ENCODE measurements at places on chromosomes 3 and 15.
A peak's percentile ranks its signal among the peaks of the same experiment; 100 is the strongest.

DNA sequence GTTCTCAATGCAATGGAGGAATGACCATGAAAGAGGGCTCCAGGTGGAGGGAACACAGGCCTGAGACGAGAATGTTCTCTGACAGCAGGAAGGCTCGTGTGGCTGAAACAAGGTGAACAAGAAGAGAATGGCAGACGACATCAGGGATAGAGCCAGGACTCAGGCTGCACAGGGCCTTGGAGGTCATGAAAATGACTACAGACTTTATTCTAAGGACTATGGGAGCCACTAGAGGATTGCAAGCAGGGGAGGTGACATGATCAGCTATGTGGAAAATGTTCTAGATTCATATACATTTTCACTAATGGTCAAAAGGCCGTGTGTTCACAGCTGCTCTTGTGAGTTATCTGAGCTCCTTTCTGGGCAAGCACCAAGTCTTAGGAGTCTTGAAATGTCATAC lies 78.2 kb downstream of the TAFA4 start:
- DNase-seq, result no peak

- no peak for DNase-seq
Observed at GRCh38 chr3:126052196-126053058, 31.5 kb downstream of the SLC41A3 start.

DNA sequence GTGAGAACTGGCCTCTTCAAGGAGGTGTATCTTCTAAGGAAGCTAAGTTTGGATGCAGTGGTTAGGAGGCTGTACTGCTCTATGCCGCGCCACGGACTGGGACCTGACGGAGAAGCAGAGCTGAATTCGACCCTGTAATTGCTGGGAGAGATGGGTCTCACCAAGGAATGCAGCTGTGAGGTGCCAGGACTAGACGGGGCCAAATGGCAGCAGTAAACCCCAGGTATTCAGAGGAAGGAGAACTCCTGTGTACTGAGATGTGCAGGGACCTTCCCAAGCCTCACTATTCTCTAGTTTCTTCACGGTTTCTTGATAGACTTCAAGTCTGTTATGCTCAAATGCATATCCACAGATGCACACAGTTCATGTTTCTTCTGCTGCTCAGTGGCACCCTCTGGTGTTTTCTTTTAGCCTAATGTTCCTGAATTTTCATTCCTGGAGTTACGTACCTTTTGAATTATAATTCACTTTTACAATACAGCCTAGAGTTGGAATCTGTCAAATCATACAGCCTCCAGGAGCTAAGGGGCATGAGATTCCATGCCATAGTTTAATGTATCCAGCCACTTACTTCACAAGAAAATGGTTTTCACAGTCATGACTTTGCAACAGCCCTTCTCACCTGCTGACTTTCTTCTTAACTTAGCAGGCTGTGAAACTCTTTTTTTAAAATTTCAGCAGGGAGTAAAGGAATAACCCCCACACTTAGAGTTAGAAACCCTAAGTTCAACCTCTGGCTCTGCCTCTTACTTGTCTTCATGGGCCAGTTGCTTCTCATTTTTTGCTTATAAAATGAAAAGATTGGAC lies 61.8 kb downstream of the GLDN start:
- DNase-seq, result no peak

GRCh38 chr15:58057559-58057958 lies 8.0 kb downstream of the ALDH1A2 start:
- no peak for DNase-seq

DNA sequence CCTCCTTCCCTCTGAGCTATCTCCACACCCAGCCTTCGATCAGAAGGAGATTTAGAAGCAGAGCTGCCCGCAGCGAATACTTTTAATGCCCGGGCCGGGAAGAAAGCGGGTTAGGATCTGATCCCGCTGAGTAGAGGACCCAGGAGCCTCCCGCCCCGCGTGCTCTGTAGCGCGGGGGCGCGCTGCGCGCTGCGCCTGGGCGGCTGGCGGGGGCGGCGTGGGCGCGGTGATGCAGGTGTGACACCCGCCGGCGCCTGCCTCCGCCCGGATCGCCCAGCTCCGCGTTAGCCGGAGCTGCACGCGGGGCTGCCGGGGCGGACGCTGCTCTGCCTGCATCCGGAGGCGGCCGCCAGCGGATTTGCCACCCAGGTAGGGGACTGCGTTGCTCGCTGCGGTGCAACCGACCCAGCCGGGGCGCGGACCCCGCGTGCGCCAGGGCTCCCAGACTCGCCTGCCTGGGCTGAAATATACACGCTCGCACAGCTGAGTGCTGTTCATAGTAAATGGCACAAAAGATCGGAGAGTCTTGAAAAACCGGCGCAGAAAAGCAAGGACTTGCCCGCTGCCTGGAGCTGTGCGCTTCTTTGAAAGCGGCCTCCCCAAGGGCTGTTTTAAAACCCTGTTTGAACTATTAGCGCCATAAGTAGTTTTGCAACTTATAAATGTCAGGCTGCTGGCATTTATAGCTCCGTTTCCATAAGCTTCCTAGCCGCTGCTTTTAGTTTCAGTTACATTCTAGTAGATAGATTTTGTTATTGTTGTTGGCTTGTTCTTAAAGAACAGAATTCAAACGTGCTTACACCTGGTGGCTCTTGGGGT lies at the start of gene SV2B:
TSS of gene SV2B (plus strand) at position 263 of the 819 bp plus-strand sequence. CDS start 126,007 bp downstream, outside the sequence.
- DNase-seq, result peak; percentile 43

DNA sequence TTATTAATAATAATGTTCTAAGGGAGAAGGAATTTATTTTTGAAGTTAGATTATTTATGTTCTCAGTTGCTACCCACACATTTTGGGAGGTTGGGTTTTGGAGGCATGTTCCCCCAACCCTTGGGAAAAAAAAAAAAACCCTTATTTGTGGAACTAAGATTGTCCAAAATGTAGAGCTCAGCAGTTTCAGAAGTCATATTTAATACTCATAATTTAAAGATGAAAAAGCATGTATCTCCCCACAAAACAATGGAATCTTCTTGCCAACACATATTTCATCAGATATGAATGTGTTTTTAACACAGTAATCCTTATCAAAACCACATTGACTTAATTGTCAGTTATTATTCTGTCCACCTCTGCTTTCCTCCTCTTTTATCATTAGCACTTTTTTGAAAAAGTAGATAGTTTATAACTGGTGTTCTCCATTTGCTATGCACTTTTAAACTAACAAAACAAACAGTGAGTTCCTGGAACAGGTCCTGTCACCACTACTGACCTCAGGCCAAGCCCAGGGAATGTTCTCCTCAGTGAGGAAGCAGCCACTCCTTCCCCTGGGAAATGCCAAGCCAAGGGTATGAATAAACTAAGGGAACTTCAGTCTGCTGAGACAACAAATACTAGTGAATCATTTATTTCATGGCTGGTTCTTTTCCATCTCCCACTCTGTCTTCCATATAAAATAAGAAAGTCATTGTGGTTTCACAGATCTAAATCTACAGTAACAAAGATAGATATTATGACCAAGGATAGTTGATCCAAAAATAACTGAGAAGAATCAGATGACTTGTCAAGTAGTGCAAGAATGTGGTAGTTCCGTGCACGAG lies 414.4 kb upstream of the ALCAM start:
- no peak for DNase-seq

DNA sequence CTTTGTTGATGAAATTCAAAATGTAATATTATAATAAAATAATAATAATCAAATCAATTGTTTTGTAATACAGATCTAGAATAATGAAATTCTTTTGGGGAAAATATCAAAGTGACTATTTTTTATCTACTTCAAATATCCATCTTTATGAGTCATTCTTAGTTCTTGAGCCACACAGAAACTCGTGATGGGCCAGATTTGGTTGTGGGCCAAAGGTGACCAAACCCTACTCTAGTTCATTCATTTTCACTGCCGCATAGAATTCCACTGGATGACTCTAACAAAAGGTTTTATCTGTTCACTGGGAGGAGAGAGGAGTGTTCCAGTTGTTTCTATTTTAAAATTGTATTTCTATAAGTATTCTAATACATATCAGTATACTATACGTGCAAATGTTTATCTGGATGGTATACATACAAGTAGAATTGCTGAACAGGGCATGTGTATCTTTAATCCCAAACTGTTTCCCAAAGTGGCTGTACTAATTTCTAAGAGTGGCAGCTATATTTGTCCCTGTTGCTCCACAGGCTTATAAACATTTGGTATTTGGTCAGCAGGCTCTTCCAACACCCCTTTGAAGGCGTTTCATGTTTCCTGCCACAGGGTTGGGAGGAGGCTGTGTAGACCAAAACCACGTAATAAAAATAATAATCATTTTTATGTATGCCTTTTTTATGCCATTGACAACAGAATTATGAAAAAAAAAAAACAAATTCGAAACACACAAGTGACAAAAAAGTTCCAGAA lies 7.3 kb upstream of the RTP3 start:
- no peak for DNase-seq

GRCh38 chr3:116717566-116717965 lies 8.0 kb downstream of the TUSC7 start:
- DNase-seq, result no peak

GRCh38 chr3:178297199-178297598 lies 239.0 kb upstream of the KCNMB2 start:
- DNase-seq, result no peak

DNA sequence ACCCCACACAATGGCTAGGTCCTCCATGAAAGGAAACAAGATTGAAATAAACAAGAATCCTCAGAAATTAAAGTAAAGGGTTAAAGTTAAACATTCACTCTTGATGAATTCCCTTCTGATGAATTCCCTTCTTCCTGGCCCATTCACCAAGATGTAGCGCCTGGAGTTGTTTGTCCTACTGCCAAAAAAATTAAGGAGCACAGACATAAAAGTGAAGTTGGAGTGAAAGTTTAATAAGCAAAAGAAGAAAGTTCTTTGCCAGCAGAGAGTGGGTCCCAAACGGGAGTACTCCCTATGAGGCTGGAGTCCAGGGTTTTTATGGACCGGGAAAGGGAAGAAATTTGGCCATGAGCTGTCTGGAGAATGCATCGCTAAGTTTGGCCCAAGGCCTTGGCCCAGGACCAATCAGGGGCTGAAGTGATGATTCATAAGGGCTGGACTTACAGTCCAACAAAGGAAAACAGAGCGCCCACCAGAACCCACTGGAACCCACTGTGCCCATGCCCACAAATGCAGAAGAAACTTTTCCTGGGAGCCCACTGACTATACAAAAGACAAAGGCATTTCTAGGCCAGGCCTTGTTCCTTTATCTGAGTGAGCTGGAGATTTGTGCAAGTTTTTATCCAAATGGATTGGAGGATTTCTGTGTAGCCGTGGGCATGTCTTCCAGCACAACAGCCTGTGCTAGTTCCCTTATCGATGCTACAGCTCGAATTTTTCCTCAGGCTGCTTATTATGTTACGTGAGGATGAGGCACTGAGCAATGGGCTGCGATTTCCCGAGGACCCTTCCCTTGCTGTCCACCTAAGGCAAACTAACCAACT lies 1561.6 kb downstream of the OTOL1 start:
- DNase-seq, result no peak

DNA sequence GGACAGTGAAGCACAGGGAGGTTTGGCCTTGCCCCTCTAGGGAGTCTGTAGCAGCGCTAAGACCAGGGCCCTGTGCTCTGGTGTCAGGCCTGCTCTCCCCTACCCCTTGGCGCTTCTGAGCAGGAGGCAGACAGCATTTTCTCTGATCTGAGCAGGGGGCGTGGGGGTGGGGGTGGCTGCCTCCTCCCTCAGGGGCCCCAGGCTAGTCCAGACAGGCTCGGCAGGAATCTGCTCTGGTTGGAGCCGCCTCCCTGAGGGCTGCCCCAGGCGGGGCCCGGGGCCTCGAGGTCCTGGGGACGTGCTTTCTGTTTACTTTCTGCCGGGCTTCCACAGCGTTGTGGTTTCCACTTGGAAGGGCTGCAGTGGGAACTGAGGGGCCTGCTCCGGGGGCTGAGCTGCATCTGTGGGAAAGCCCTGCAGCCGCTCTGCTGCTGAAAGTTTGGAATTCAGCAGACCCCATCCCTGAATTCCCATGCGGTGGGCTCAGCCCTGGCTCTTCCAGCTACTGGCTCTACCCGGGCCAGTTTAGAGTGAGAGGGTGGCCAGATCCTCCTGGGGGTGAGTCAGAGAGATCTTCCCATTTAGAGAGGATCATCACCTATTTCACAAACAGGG lies 105.4 kb downstream of the LINGO1 start:
- no peak for DNase-seq

DNA sequence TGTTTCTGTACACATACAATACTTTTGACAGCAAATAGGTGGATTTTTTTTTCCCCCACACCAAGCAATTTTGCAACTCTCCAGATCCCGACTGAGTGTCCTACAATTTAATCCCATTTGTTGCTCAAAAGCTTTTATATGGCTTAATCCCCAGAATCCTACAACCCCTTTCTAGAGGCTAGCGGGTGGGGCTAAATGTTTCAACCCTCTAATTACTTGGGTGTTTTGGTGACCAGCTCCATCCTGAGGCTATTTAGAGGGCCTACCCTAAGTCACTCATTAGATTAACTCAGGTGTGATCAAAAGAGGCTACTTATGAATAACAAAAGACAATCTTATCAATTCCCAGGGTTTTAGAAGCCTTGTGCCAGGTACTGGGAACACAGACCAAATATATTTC lies 21.0 kb upstream of the FBXL2 start:
- DNase-seq, result no peak

GRCh38 chr3:101512646-101513418 lies at the start of gene SENP7:
TSS of gene SENP7 (minus strand) at chr3:101513212. CDS start at chr3:101513130, 82 bp downstream.
- DNase-seq, result peak; percentile 79

DNA sequence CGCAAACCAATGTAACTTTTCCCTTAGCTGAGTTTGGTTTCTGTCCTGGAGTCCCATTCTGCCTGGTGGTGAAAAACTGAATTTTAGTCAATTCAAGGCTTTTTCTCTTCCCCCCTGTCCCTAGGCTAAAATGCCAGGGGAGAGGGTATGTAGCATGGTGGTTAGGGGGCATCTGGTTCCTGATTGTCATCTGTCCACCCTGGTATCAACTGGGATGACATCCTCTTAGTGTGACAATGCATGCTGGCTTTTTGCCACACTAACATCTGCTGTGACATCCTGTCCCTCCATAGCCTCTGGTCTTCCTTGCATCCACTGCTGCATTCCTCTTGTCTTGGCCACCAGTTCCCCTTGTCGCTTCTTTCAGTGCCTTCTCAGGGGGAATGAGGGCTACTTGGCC lies 73.7 kb downstream of the ABHD5 start:
- DNase-seq, result no peak

- DNase-seq, result no peak
Observed at GRCh38 chr3:189027626-189028155, 144.1 kb upstream of the TPRG1 start.

DNA sequence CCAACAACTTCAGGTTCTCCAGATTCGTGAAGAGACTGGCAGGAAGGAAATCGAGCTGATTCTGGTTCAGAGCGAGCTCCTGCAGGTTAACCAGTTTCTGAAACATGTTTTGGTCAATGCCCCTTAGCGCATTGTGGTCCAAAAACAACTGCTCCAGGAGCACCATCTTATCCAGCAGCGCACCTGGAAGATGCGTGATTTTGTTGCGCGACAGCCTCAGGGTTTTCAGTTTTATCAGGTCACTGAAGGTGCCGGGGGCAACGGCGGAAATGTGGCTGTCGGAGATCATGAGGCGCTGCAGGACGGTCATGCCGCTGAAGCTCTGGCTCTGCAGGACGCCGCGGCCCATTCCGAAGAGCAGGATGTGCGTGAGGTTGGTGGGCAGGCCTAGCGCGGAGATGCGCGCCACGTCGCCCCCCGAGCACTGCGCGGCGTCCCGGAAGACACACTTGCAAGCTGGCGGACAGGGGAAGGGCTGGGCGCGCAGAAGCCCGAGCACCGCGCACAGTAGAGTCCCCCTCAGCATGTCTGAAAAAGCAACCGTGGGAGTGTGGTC lies 1.2 kb downstream of the GP5 start:
- DNase-seq, result peak; percentile 32

- no peak for DNase-seq
Observed at GRCh38 chr3:124203292-124203691, 211.4 kb upstream of the ROPN1 start.

All from activated CD4-positive, alpha-beta T cell treated with anti-CD3 and anti-CD28 coated beads, Interleukin-2, amount 50 U/mL, for 48 hours (primary cell).